ENCODE measurements at places on chromosomes 2 and 18. TPM values are rescaled to one million over a fixed set of nuclear protein-coding genes. Genes with fewer than 3 reads are reported as not detected.

- DNase-seq = no peak
Measured at GRCh38 chr2:86350751-86351150, 13.3 kb upstream of the REEP1 start.

- DNase-seq = no peak
Measured at GRCh38 chr18:51229328-51229727, 31.8 kb upstream of the MEX3C start.

GRCh38 chr2:25378731-25379490 is 37.2 kb upstream of the DNMT3A start:
- DNase-seq = no peak

GRCh38 chr2:120590841-120591240 is 144.8 kb upstream of the GLI2 start:
- DNase-seq = no peak

DNA sequence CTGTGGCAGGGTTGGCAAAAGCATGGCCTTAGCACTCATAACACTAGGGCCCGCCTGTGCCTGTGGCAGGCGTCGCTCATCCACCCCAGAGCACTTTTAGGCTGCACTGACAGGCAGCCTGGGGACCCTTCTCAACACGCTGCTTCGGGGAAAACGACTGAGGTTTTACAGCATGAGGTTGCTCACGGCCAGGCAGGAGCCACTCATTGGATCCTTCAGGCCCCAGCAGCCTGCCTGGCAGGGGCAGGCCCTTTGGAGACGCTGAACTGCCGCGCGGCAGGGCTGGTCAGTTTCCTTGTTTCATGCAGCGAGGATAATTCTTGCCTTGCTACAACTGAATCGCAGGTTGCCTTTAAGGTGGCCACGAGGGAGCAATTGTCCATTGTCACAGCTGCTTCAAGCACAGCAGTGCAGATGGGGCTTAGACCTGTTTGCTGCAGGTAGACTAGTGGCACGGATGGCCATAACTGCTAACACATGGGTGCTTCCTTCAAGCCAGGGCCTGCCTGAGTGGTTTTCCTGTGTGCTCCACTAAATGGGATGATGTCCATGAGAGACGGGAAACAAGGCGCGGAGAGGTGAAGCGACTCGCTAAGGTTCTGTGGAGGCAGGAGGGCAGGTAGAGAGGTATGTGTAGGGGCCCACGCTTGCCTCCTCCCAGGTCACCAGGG is 49.9 kb upstream of the HS6ST1 start:
- peak; percentile 23 for DNase-seq

- peak; percentile 84 for DNase-seq
Measured at GRCh38 chr2:234422273-234422732, 74.6 kb downstream of the ARL4C start.

DNA sequence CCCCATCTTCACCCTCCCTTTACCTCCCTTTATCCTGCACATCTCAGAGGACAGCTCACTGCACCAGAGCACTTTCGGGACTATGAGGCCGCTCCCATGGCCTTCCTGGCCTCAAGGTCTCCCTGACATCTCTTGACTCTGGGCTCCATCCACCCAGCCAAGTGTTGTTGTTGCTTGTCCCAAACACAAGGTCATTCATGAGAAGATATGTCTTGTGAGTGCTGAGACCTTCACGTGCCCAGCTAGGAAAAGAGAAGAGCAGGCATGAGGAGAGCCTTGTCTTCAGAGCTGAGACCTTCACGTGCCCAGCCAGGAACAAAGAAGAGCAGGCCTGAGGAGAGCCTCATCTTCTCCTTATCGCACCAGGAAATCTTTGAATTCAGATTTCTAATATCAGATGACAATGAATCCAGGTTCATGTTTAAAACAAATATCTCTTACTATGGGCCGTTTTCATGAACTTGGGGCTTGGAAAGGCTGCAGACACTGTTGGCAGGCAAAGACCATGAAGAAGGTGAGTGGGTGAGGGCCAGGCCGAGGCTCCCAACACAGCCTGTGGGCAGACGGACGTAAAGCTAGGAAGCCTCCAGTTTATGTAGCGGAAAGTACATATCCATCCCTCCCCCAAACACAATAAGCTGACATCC is 256.1 kb downstream of the NDUFA10 start:
- DNase-seq = peak; percentile 67

- DNase-seq = no peak
Measured at GRCh38 chr18:5451150-5451549, 92.6 kb downstream of the EPB41L3 start.

DNA sequence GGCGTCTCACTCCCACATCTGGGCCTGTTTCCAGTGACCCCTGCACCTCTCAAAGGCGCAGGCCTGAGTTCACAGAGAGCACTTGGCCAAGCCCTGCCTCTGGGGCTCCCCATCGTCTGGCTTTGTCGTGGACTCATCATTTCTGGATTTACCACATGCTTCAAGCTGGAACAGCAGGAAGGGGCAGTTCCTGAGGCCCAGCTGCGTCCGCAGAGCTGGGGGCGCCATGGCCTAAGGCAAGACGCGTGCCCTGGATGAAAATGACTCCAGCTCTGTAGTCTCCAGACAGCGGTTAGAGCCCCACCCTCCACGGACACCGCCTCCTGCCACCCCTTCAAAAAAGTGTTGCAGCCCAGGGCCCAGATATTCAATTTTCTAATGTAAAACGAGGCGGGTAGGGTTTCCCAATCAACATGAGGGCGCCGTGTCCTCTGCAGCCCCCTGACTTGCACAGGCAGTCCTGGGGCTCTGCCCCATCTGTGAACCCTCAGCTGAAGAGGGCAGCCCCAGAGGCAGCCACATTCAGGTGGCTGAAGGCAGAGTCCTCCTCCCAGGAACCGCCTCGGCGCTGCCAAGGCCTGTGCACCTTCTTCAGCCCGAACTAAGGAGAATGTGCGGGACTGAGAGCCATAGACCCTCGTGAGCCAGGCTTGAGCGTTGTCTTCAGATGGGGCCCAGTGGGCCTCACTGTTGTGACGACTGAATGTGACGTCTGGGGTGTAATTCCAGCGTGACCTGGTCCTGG is 85.5 kb downstream of the NFATC1 start:
- peak; percentile 75 for DNase-seq

GRCh38 chr2:39989888-39990287 is 210.8 kb upstream of the THUMPD2 start:
- DNase-seq = no peak

GRCh38 chr2:145739681-145740080 is 1219.8 kb upstream of the ZEB2 start:
- no peak for DNase-seq

The PROKR1 gene
- not detected for total RNA-seq

DNA sequence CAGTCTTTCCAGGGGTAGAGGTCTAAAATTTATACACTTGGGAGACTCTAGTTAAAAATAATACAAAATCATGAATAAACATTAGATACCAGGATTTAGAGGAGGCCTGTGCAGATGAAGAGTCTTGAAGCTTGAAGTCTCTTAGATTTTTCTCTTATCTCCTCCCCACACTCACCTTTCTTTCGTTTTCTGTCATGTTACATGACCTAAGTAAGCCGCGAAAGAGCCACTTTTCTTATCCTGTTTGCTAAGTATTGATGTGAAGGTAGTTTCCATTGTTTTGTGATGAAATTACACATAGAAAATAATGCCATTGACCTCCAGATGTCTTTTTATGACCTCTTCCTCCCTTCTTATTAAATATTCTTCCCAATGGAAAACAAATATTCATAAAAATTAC is 367.8 kb downstream of the LRRTM1 start:
- no peak for DNase-seq

- no peak for DNase-seq
Measured at GRCh38 chr2:104734937-104735586, 118.9 kb upstream of the POU3F3 start.

GRCh38 chr18:55457028-55457427 is 131.0 kb downstream of the TCF4 start:
- DNase-seq = no peak

DNA sequence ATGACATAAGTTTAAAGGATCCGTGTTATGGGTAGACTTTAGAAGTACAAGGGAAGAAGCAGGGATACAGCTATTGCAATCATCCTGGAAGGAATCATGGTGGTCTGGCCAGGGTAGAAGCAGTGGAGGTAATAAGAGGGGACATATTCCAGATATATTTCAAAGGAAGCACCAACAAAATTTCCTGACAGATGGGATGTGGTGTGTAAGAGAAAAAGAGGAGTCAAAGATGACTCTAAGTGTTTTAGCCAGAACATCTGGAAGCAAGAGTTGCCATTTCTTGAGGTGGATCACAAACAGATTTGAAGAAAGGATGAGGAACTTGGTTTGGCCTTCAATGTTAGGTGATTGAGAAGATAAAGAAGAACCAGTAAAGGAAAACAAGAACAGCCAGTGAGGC is 133.1 kb upstream of the CTAGE1 start:
- DNase-seq = no peak

The SERPINB5 gene
- total RNA-seq = not detected

The FNDC4 gene
- total RNA-seq = 21.4 TPM

GRCh38 chr18:76374330-76375281 is 120.4 kb downstream of the ZNF516 start:
- no peak for DNase-seq

DNA sequence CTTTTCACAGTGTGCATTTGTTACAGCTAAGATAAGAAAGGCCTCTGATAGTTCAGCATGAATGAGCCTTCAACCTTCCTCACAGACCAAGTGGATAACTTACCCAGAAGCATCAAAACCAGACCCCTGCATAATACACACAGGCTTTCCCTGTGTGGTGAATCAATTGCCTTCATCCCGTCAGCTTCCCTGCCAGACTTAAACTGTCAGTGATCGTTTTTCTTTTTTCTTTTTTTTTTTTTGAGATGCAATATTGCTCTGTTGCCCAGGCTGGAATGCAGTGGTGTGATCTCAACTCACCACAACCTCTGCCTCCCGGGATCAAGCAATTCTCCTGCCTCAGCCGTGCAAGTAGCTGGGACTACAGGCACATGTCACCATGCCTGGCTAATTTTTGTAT is 20.5 kb upstream of the SLC35F5 start:
- no peak for DNase-seq

- DNase-seq = no peak
Measured at GRCh38 chr18:55243857-55244256, 284.6 kb upstream of the CCDC68 start.

The ACKR3 gene
- total RNA-seq = 26.8 TPM

- peak; percentile 84 for DNase-seq
Measured at GRCh38 chr2:84946204-84947009, 24.6 kb upstream of the KCMF1 start.
